ENCODE measurements at places on chromosomes 12 and 14. TPM values are rescaled to one million over a fixed set of nuclear protein-coding genes. Genes with fewer than 3 reads are reported as not detected.

GRCh38 chr12:103955811-103956508, 9.7 kb upstream of the TDG start:
- DNase-seq = no peak

DNA sequence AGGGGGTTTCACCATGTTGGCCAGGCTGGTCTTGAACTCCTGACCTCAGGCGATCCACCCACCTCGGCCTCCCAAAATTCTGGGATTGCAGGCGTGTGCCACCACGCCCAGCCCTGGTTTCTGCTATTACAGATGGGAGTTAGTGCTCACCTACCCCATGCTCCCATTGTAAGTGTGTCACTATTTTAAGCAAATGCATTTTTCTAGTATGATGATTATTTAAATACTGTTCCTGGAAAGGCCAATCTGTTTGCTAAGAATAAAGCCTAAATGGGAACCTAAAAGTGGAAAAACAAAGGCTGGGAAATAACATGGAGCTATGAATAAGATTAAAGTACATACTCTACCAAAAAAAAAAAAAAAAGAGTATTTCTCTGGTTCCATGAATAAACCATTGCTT, 45.0 kb upstream of the PLEKHG7 start:
- no peak for DNase-seq

DNA sequence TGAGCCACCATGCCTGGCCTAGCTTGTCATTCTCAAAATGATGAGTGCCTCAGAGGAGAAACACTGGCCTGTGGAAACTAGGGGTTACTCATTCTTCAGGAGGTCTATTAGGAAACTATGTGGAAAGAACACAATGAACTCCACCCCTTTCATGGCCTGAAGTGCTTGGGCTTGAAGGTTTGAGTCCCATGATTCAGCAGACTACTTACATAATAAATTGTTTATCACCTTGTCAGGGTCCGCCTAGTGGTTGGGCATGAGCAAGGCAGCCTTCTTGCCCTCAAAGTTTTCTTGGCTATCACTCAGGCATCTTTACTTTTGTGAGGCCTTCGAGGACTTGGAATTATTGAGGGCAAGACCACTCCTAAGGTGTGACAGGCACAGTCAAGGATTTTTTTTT, 251.2 kb downstream of the ACSS3 start:
- DNase-seq = no peak

GRCh38 chr12:57461276-57461916, 1.8 kb downstream of the GLI1 start:
- DNase-seq = peak; percentile 74

GRCh38 chr12:131591136-131591535, 119.8 kb upstream of the SFSWAP start:
- DNase-seq = no peak

- DNase-seq = peak; percentile 8
Measured at GRCh38 chr14:87745507-87746118, 247.4 kb downstream of the GALC start.

DNA sequence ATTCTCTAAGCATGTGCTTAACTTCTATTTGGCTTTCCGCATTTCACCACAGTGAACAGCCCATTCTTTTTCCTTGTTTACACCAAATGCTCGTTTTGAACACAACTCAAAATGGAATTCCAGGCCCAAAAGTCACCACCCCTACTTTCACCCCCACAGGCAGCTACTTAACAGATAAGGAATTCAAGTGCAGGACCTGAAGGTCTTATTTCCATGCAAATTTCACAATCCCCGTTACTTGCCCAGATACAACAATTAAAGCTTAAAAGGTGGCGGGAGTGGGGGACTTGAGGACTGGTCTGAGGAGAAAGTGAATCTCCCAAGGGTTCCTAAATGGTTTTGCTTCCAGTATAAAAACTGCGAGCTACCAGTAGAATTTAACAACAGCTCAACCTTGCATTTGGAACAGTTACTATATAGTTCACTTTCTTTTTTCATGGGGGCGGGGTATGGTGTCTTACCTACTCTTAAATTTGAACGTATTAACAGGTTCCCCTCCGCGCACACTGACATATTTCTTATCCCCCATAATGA, 3.7 kb downstream of the USP44 start:
- peak; percentile 63 for DNase-seq

DNA sequence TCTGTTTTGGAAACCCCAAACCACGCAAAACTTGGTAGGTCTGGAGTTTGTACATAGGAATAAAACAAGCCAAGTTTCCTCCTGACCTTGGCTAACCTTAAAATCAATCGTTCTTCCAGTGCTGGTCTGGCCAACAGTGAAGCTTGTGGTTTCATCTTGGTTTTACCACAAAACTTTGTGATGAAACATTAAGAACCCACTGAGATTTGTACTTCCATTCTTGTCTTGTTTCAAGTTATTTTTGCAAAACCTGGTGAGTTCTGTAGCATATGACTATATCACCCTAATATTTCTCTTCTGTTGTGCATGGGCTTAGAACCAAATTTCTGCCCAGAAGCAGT, 26.4 kb downstream of the SIX1 start:
- DNase-seq = no peak

DNA sequence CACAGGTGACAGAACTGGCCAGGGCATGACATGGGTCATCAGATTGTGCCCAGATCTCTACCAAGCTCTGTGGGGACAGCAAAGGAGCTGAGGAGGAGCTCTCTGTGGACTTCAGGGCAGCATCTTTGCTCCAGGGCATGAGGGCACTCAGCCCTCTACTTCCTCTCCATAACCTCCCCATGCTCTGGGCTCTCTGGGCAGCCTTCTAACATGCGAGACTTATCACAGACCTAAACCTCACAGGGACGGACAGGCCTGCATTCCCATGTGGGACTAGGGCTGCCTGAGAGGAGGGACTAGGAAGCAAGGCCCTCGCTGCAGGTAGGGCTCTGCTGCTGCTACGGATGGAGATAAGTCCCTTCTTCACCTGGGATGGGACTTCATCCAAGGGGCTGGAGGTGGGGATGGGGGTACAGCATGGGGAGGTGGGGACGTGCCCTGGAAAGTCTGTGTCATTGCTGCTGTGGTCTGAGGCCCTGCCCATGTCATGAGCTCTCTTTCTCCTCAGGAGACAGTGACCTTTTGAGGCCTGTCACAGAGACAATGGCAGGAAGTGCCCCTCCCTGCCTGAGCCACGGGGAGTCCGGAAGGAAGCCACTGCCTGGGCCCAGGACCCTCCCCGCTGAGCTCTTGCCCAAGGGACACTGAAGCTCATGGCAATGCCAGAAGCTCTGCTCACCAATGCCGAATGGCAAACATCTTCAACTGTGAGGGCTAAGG, 44.1 kb downstream of the PITPNM2 start:
- no peak for DNase-seq

DNA sequence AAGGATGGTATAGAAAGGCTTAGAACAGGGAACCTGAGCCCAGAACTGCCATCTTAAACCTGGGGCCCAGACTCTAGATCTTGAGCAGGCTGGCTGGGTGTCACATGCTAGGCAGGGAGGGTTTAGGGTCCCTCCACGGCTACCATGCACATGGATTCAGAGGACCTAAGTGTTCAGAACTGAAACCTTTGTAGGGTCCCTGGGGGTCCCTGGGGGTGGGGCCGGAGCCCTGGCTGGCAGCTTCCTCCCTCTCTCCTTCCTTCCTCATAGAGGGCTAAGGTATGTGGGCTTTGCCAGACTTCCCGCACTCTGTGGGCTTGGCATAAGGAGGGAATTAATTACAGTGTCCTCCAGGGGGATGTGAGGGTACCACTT, 4.6 kb upstream of the ZNF385A start:
- no peak for DNase-seq

DNA sequence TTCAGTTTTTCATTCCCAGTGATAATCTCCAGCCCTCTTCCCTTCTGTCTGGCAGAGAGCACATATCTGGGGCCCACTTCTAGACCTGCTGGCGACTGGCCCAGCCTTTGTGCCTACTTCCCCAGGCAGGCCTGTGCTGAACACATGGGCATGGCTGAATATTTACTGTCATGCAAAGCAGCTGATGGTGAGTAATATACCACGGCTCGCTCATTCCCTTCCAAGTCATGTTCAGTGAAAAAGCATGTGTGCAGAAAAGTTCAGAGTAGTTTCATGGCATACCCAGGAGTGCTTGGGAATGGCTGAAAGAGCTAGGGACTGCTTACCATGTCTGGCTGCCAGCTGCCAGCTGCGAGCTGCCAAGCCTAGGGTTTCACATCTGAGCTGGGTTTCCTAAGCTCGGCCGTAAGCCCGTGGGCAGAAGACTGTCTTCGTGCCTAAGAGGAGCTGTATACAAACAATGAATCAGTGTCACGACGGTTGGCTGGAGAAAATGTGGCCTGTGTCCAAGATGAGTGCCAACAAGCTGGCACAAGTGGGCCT, 179.9 kb upstream of the PELI2 start:
- DNase-seq = no peak

- no peak for DNase-seq
Measured at GRCh38 chr12:59575826-59576225, 20.0 kb upstream of the SLC16A7 start.

- no peak for DNase-seq
Measured at GRCh38 chr12:113802000-113802749, 163.9 kb downstream of the RBM19 start.

DNA sequence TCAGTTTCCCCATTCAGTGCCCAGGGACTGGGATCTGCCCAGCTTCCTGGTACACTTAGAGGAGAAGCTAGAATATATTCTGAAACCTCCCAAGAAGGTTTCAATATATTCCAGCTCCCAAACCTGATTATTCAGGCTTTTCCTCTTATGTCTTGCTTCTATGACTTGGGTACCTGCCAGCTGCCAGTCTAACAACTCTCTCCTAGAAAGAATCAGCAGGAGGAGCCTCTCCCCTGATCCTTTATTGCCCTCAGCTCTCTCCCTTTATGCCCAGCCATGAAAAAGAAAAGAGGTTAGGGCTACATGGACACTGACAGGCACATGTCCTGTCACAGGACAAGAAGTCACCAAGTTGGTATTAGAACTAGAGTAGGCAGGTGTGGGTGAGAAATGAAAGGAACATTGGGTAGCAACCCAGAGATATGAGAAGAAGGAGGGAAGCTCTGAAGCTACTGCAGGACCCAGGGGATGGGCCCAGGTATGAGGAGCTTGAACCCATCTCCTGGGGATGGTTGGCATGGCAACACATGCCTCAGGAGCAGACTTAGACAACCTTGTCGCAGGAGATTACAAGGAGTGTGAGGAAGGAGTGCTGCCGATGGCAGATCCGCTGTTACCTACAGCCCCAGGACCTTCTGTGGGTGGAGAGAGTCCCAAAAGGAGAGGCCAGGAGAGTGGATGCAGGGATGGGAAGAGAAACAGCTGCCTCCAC, 2.0 kb upstream of the CACNB3 start:
- DNase-seq = no peak

- DNase-seq = no peak
Measured at GRCh38 chr12:4974217-4974616, 64.5 kb downstream of the KCNA1 start.

- no peak for DNase-seq
Measured at GRCh38 chr12:11014234-11014633, 8.2 kb downstream of the TAS2R19 start.

GRCh38 chr12:17642340-17642650, 447.7 kb downstream of the RERGL start:
- no peak for DNase-seq

GRCh38 chr14:34181338-34181737, 230.5 kb upstream of the EGLN3 start:
- DNase-seq = no peak

DNA sequence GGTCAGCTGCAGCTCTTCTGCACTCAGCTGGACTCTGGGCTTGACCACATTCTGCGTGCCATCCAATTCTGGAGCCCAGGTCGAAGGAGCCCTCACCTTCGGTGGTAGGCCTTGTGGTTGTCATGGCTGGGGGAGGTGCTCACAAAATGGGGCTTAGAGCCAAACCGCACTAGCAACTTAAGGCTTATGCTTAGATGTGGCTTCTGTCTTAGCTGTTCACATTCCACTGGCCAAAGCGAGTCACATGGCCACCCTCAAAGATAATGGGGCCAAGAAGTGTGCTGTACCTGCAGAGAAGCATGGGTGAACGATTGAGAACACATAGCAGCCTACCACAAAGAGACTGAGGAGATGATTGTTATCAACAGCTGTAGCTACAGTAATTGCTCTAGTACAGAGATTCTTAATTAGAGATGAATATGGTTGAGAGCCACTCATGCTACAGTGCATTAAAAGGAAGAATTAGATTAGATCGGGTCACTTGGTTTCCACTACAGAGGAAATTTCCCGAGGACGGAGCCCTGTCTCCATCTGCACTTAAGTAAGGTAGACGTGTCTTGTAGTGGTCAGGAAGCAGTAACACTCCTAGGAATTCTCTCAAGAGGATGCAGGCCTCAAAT, 334.6 kb upstream of the FKBP4 start:
- DNase-seq = no peak

- DNase-seq = no peak
Measured at GRCh38 chr12:25883026-25883916, 75.2 kb upstream of the RASSF8 start.

CLEC4C gene
- total RNA-seq = not detected

BCAT1 gene
- 199 TPM for total RNA-seq

NEUROD4 gene
- total RNA-seq = not detected

DTX3 gene
- total RNA-seq = 19.0 TPM

ACOT6 gene
- total RNA-seq = under 0.01 TPM

MGST1 gene
- total RNA-seq = 92.8 TPM

SPX gene
- under 0.01 TPM for total RNA-seq

ADAM20 gene
- 0.86 TPM for total RNA-seq

TMEM263 gene
- total RNA-seq = 116 TPM

OR6C68 gene
- not detected for total RNA-seq

ACSM4 gene
- not detected for total RNA-seq

AICDA gene
- not detected for total RNA-seq

A2ML1 gene
- not detected for total RNA-seq

SYCP3 gene
- under 0.01 TPM for total RNA-seq

All from fibroblast of villous mesenchyme (primary cell).